ENCODE measurements at places on chromosomes 13 and 19.

- DNase-seq = no peak
These were observed 60.3 kb downstream of the RAB20 start for GRCh38 chr13:110501188-110501587.

- no peak for DNase-seq
These were observed 97.9 kb downstream of the DLEU7 start for GRCh38 chr13:50745542-50746115.

GRCh38 chr19:5253406-5254110, 87.1 kb downstream of the PTPRS start:
- no peak for DNase-seq

GRCh38 chr19:49585023-49585422, 3.9 kb downstream of the PRRG2 start:
- no peak for DNase-seq

- DNase-seq = no peak
These were observed 1.3 kb upstream of the SOX21 start for GRCh38 chr13:94713561-94714182.

GRCh38 chr13:20703780-20704458, 420 bp downstream of the IL17D start:
- DNase-seq = peak; percentile 18

DNA sequence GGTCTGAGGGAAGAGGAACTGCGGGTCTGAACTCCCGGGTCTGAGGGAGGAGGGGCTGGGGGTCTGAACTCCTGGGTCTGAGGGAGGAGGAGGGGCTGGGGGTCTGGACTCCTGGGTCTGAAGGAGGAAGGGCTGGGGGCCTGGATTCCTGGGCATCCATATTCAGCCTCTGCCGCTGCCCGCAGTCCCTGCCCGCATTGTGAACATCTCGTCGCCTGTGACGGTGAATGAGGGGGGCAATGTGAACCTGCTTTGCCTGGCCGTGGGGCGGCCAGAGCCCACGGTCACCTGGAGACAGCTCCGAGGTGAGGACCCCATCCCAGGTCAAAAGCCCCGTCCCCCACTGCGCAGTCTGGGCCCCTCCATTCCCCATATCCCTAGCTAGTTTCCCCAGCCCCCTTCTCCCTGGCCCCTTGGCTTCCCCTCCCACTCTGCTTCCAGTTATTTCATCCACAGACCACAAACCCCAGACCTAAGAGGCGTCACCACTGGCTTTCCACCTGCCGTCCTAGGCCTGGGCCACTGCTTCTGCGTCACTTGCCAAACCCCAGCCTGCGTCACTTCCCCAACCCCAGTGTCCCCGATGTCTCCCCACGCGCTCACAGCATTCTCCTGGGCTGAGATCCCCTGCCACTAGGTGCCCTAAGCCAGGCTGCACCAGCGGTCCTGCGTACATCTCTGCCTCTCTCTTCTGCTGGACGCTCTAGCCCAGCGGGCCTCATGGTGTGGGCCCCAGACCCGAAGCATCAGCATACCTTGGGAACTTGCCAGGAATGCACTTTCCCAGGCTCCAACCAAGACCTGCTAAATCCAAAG, 13.9 kb downstream of the IGLON5 start:
- DNase-seq = no peak

DNA sequence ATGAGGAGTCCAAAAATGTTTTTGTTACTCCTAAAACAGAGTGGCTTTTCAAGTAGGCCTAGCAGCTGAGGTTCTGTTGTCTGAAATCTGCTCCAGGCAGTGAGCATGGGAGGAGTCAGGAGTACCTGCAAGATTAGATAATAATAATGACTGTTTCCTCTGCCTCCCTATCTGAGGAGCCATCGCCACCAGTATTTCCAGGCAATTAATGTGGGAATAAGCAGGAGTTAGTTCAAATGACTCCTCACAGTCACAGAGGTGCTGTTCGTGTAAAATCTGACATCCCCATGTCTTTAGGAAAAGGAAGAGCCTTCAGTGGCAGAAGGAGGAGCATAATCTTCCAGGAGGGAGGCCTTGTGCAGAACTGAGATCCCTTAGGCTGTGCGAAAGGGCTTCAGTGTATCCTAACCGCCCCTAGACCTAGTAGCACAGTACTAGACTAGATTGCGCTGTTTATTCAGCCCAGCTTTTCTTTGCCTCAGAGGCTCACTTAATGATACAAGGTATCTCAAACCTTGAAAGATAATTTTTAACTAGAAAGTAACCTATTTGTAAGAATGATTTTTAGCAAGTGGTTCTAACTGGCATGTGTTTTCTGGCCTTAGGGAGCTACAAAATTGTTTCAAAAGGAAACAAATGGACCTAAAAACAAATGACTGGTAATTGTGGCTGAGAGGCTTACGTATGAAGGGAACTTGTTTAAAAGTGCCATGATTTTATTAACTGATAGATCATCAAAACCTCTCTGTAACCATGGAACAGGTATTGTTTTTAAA, 49.0 kb downstream of the FREM2 start:
- no peak for DNase-seq

GRCh38 chr13:20174656-20175405, 14.0 kb upstream of the GJA3 start:
- peak; percentile 24 for DNase-seq

DNA sequence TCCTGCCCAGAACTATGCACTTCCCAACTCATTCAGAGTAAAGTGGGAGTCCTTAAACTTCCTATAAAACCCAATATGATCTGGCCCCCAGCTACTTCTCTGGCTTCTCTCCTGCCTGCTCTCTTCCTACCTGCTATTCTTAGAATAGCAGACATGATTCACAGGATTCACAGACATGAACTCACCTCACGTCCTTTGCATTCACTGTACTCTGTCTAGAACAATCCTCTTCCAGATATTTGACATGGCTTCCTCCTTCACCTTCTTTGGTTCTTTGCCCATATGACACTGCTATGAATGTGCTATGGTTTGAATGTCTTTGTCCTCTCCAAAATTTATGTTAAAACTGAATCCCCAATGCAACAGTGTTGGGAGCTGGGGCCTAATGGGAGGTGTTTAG, 154.9 kb downstream of the UGGT2 start:
- DNase-seq = no peak

GRCh38 chr19:17504456-17504855, 7.0 kb upstream of the PGLS start:
- no peak for DNase-seq

- DNase-seq = no peak
These were observed 858 bp upstream of the USP12 start for GRCh38 chr13:27172495-27172842.

- DNase-seq = no peak
These were observed 11.8 kb downstream of the IFNL1 start for GRCh38 chr19:39307822-39308530.

- no peak for DNase-seq
These were observed 427.1 kb downstream of the GPC5 start for GRCh38 chr13:91825516-91825915.

DNA sequence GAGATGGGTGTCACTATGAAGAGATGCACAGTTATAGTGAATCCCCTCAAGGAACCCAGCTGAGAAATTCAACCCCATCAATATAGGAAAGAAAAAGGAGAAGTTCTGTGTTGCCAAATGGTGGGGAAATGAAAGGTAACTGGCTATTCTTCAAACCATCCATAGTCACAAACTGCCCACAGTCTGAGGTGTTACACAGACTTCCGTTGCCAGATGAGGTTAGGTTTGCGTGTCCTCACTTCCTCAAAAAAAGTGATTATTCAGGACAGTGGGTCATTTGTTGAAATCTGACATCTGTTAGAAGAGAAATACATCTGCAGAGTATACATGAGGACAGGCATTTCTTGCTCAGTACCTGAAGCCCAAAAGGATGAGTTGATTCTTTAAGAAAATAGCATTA, 9.0 kb downstream of the SIGLEC5 start:
- DNase-seq = no peak

Measured in stimulated activated CD4-positive, alpha-beta T cell treated with anti-CD3 and anti-CD28 coated beads, TNF-alpha, amount 100 ng/mL, for 1 hour (primary cell).